ENCODE measurements at places on chromosomes 3 and 15. TPM values are rescaled to one million over a fixed set of nuclear protein-coding genes. Genes with fewer than 3 reads are reported as not detected.

Gene DUOXA1
- polyA plus RNA-seq, result 0.23 TPM

Gene TLR9
- polyA plus RNA-seq, result not detected

Gene COL6A5
- polyA plus RNA-seq, result not detected

Gene RTP4
- polyA plus RNA-seq, result not detected

- no peak for DNase-seq
Measured at GRCh38 chr3:42666022-42666421, 12.5 kb downstream of the ZBTB47 start.

DNA sequence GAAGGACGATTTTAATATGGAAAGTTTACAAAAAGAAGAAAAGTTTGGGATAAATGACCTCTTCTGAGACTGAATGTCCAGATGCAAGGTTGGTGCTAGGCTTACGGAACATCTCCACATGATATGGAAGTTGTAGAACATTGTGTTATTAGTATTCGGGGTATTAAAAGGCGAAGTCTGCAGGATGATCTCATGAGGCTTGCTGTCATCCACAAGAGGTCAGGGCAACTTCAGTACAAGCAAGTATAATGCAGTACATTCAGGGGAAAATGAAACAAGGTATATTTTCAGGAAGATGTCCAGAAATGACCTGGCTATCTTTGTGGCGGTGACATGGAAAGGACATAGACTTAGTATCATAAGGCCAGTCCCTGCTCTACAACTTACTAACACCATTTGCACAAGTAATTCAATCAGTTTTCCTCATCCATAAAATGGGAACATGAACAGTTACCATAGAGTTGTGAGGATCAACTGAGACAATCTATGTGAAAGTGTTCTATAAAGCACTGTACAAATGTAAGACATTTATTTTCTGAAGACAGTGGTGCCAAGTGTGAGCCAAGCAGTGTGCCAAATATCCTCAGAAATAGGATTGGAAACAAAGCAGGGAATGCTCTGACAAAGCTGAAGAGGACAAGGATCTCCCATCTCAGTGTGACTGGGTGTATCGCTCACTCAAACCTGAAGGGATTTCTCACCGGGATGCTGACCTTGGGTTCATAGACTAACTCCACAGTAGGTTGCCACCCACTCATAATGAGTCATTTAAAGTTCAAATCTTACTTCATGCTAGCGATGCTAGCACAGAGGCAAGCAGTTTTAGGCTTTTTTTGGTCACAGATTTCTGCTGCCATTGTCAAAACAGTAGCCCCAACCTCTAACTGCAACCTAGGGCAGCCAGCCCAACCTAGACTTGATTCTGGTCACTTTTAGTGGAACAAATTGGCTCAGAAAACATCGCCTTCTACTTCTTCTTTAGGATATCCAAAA, 118.3 kb downstream of the TIGIT start:
- DNase-seq, result peak; percentile 50

- no peak for DNase-seq
Measured at GRCh38 chr3:53457068-53457467, 37.3 kb upstream of the CACNA1D start.
